Upper lobe of left lung (tissue), 6 donors: ENCODE measurements at places on chromosomes 5 and 9.

DNA sequence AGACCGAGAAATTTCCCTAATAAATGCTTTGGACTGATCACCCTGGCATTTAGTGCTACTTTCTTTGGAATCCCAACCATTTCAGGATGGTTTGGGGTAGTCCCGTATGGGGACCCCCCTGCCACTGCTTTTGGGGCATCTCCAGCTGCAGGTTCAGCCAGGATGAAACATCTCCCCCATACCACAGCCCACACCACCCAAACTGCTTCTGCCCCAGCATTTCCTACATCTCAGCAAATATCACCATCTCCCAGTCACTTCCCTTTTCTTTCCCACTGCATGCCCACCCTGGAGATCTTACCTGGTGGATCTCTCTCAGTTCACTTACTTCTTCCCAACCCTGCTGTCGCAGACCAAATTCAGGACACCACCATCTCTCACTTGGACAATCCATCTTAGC is 4.8 kb upstream of the P4HA2 start:
- no peak for DNase-seq
- H3K27ac ChIP-seq, result no peak overlapping the region
- no peaks in the 10 kb centered on the region for H3K27me3 ChIP-seq
- H3K36me3 ChIP-seq, result no peaks in the 10 kb centered on the region

DNA sequence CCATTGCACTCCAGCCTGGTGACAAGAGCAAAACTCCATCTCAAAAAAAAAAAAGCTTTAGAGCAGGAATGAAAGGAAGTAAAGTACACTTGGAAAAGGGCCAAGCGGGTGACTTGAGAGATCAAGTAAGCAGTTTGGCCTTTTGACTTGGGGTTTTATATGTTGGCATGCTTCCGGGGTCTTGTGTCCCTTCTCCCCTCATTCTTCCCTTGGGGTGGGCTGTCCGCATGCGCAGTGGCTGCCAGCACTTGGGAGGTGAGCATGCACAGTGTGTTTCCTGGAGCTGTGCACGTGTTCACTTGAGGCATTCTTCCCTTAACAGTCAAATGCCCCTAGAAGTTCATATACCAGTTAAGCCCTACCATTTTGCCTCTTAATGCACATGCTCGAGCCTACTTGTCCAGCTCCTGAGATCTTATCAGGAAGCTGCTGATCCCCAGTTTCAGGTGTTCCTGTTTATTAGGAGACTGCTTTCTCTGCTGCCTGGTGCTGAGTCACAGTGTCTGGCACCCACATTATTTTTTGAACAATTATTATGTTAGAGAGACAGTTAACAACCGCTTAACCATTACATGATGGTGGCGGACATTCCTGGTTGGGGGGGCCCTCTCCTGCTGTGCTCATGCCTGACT is 32.6 kb upstream of the PRRC2B start:
- peaks cover 12% of the 10 kb centered on the region for H3K4me1 ChIP-seq
- H3K27ac ChIP-seq, result peak overlapping the region; percentile 3
- no peak overlapping the region for H3K4me3 ChIP-seq
- H3K36me3 ChIP-seq, result no peaks in the 10 kb centered on the region

GRCh38 chr9:36849943-36850342 is 184.1 kb downstream of the PAX5 start:
- no peak overlapping the region for H3K4me3 ChIP-seq
- H3K36me3 ChIP-seq, result no peaks in the 10 kb centered on the region
- DNase-seq, result no peak
- no peak overlapping the region for H3K27ac ChIP-seq

DNA sequence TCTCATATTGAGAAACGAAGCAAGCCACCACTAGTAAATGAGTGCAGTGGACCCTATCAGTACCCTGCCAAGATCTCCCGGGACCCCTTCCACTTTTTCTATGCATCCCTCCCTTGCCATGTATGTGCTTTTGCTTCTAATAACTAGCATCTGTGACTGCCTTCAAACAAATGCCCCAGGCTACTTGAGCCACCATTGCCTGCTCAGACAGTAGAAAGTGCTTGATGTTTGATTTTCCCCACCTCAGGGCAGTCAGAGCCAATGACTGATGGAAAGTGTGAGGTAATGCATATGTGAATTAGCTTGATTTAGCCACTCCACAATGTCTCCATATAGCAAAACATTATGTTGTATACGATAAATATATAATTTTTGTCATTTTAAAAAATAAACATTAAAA is 797.3 kb upstream of the ACO1 start:
- no peak overlapping the region for H3K27ac ChIP-seq
- no peaks in the 10 kb centered on the region for H3K4me1 ChIP-seq
- no peak for DNase-seq
- no peak overlapping the region for H3K4me3 ChIP-seq

DNA sequence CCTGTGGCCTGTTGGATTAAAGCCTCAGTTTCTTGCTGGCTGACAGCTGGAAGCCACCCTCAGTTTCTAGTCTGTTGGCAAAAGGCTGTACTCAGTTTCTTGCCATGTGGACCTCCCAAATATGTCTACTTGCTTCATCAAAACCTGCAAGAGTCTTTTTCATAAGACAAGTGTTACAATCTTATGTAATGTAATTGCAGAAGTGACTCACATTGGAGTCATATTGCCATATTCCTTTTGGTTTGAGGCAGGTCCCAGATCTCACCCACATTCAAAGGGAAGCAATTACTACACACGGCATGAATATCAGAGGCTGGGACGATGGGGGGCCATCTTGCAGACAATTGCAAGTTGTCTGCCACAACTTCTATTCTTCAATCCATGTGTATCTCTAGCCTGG is 286.7 kb upstream of the IL12B start:
- no peaks in the 10 kb centered on the region for H3K27me3 ChIP-seq
- H3K4me1 ChIP-seq, result no peaks in the 10 kb centered on the region
- no peak overlapping the region for H3K4me3 ChIP-seq
- no peaks in the 10 kb centered on the region for H3K36me3 ChIP-seq
- H3K27ac ChIP-seq, result no peak overlapping the region

DNA sequence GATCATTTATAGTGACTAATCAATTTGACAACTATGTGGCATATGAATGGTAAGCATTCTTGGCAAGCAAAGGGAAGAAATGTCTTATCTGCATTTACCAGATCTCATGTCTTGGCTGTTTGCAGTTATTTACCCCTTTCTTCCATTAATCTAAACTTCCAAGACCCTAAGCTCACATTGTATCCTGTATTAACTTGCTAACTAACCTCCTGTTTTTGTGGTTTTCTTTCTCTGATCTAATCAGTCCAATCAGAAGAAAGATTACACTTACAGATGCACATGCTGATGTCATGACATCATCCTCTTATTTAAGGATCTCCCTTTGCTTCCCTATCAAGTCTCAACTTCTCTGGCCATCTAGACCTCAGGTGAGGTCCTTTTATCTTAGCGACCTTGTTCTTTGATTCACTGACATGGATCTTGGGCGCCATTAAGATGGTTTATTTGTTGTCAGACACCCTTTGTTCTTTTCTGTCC is 95.5 kb downstream of the F2RL2 start:
- DNase-seq, result no peak
- no peak overlapping the region for H3K27ac ChIP-seq
- H3K36me3 ChIP-seq, result no peaks in the 10 kb centered on the region
- H3K27me3 ChIP-seq, result no peaks in the 10 kb centered on the region
- no peaks in the 10 kb centered on the region for H3K4me1 ChIP-seq
- H3K4me3 ChIP-seq, result no peak overlapping the region

- H3K36me3 ChIP-seq, result peaks cover 16% of the 10 kb centered on the region
- H3K4me3 ChIP-seq, result no peak overlapping the region
- H3K27me3 ChIP-seq, result no peaks in the 10 kb centered on the region
- DNase-seq, result no peak
Observed at GRCh38 chr9:70347046-70347445, 67.4 kb downstream of the KLF9 start.

- H3K4me1 ChIP-seq, result no peaks in the 10 kb centered on the region
- no peak overlapping the region for H3K27ac ChIP-seq
- DNase-seq, result peak; percentile 59
- no peaks in the 10 kb centered on the region for H3K27me3 ChIP-seq
Observed at GRCh38 chr5:173412566-173412965, 84.4 kb upstream of the STC2 start.

GRCh38 chr5:101429241-101429640 is 526.2 kb upstream of the ST8SIA4 start:
- no peak overlapping the region for H3K4me3 ChIP-seq
- no peak overlapping the region for H3K27ac ChIP-seq
- H3K27me3 ChIP-seq, result no peaks in the 10 kb centered on the region
- DNase-seq, result no peak
- peaks cover 7% of the 10 kb centered on the region for H3K4me1 ChIP-seq

DNA sequence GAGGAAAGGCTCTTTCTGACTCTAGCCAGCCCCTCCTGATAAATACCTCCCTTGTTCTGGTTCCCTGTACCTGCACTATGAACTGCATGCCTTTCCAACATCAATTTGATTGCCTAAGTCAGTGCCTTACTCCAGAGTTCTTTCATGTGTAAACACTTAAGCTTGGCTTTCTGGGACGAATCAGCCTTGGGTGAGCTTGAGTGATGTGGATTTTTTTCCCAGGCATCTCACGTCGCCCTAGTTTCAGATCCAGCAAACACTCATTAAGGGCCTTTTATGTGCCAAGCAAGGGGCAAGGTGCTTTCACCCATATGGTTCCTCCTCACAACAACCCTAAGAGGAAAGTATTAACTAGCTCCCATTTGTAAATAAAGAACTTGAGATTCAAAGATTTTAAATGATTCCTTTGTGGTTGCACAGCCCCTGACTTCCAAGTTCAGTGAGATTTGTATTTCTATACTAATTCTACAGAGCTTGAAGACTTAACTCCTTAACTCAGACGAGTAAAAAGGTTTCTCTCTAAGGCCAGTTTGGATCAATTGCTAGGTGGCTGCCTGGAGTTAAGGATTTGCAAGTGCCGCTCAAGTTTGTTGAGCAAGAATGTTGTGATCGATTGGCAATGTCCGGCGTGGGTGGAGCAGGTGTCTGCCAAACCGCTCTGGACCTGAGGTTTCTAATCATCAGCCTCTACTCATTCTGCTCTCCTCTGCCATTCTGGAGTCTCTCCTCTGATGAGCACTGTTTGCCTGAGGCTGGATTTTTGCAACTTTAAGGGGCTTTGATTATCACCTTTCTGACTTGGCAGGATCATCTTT is 20.2 kb upstream of the TJP2 start:
- no peaks in the 10 kb centered on the region for H3K27me3 ChIP-seq
- peaks cover 4% of the 10 kb centered on the region for H3K36me3 ChIP-seq
- H3K4me1 ChIP-seq, result peaks cover 10% of the 10 kb centered on the region
- no peak overlapping the region for H3K27ac ChIP-seq
- no peak overlapping the region for H3K4me3 ChIP-seq
- DNase-seq, result peak; percentile 64

DNA sequence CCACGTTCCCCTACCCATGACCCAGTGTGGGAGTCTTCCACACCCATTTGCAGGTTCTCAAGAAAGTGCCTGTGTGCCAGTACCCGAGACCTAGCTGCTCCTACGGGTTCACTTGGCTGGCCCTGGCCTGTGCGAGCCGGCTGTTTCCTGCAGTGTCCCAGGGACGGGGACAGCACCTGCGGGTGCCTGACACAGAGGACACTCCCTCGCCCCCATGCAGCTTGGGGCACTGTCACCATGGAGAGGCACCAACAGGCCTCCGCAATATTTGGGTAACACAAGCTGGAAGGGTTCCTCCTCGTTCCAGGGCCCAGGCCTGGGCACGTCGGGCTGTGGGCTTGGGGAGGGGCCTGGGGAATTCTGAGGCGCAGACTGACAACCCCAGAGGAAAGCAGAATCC is 41.4 kb downstream of the DUSP1 start:
- no peak overlapping the region for H3K27ac ChIP-seq
- no peak for DNase-seq
- peaks cover 18% of the 10 kb centered on the region for H3K4me1 ChIP-seq
- H3K27me3 ChIP-seq, result no peaks in the 10 kb centered on the region
- no peaks in the 10 kb centered on the region for H3K36me3 ChIP-seq

DNA sequence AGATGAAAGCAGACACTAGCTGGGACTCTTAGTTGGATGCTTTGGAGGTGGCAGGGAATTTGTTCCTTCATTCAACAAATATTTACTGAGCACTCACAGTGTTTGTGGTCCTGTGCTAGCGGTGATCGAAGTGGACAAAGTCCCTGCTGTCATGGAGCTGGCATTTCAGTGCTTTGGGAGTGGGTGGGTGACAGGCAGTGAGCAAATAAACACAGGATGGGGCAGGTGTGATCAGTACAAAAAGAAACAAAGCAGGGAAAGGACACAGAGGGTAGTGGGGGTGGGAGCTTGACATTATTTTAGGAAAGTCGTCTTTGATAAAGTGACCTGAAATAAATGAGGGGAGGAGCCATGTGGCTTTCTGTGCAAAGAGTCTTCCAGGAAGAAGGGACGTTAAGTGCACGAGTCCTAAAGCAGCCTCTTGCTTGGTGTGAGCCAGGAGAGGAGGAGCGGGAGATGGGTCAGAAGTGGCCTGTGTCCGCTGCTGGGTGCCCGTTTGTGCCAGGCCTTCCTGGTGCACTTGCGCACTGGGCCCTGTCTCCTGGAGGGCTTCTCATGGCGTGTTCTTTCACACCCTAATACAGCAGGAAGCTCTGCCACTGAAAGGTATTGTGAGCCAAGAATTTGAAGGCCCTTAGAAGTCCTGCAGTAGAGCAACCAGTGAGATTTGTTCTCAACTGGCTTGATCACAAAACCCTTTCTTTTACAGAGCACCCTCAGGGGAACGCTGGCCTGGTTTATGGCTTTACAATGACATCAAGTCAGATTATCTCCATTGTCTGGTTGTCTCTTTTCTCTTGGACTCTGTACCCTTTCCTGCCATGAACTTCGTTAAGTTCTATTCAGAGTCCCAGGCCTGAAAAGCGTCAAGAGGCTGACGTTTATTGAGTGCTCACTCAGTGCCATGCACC is 14.8 kb downstream of the NDST1 start:
- H3K4me3 ChIP-seq, result no peak overlapping the region
- peaks cover 22% of the 10 kb centered on the region for H3K36me3 ChIP-seq
- H3K27me3 ChIP-seq, result no peaks in the 10 kb centered on the region
- peaks cover 88% of the 10 kb centered on the region for H3K4me1 ChIP-seq
- H3K27ac ChIP-seq, result peak overlapping the region; percentile 53

DNA sequence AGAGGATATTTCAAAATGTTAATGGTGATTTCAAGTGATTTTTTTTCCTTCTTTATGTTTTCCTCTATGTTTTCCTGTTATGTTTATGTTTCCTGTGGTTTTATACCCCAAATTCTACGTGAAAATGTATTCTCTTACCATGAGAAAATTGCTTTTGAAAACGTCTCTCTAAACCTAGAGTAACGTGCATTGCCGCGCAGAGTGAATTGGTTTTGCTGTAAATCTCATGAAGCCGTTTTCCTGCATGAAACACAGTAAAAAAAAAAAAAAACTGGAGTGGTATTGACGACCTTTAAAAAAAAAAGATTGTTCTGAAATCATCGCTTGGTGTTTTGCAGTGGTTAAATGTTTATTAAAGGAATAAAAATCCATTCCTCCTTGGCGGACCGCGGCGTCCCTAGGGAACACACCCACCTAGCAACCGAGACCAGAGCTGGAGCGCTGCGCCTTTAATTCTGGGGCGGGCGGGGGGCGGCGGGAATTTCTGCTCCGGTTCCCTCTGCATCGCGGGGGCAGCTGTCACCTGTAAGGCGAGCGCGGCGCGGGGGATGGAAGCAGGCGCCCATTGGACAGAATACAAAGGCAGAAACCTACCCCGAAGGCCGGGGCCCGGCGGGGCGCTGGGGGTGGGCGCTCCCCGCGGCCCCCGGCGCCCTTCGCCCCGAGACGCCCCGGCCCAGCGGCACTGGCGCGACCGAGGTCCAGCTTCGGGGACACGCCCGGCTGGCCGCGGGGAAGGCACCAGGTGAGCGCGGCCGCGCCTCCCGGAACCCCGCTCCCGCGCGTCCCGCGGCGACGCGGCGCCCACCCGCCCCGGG is at the start of gene SOWAHA:
SOWAHA (plus strand) TSS at position 522 of the 818 bp plus-strand sequence. CDS start 320 bp downstream, outside the sequence.
- H3K36me3 ChIP-seq, result no peaks in the 10 kb centered on the region
- DNase-seq, result no peak
- H3K4me1 ChIP-seq, result peaks cover 18% of the 10 kb centered on the region
- no peak within 1 kb of the TSS for H3K4me3 ChIP-seq
- peaks cover 15% of the 10 kb centered on the region for H3K27me3 ChIP-seq
- no peak within 1 kb of the TSS for H3K27ac ChIP-seq
